ENCODE measurements at places on chromosomes 2 and 18.

- no peak for DNase-seq
Measured at GRCh38 chr2:44771522-44771921, 170.0 kb upstream of the SIX3 start.

DNA sequence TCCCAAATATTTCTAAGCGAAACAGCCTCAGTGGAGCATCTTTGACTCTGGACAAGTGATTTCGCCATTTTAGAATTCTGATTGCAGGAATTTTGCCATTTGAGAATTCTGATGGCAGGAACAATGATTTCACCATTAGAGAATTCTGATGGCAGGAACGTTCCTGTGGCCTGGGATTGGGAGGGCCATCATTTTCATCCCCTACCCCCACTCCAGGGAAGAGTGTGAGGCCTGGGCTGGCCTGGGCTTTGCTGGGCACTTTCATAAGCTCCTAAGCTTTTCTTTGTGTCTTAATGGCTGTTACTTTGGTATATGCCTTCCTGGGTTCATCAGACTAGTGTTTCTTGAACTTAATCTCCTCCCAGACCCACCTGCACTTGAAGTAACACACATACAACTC is 129.3 kb upstream of the EPAS1 start:
- no peak for DNase-seq

DNA sequence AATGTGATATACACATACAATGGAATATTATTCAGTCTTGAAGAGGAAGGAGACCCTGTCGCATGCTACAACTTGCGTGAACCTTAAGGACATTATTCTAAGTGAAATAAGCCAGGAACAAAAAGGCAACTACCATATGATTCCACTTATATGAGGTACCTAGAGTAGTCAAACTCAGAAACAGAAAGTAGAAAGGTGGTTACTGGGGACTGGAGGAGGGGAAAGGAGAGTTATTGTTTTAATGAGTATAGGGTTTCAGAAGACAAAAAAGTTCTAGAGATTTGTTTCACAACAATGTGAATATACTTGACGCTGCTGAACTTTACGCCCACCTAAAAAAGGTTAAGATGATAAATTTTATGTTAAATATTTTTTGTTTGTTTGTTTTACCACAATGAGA is 47.0 kb downstream of the CXCR4 start:
- no peak for DNase-seq

GRCh38 chr2:26561376-26561775 is 79.8 kb downstream of the CIB4 start:
- DNase-seq: no peak

- peak; percentile 78 for DNase-seq
Measured at GRCh38 chr2:231709981-231710798, 1.9 kb downstream of the PTMA start.

DNA sequence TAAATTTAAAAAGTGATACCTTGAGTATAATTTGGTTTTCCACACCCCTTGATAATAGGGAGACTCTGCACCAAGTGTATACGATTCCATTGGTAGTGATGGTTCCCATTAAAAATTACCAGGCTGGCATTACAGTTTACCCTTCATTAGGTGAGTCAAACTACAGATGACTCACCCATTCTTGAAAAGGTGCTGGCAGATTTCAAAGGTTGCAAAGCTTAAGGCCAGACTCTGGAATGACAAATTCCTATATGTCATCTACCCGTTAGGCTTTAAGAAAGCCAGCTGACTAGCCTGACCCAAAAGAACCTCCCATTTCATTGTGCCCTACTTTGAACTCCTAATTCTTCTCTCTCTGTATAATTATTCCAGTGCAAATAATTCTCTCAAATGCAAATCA is 124.4 kb downstream of the LRRTM4 start:
- no peak for DNase-seq

Data from NCI-H2081 (cell line).